ENCODE measurements at places on chromosomes 1 and 21. TPM values are rescaled to one million over a fixed set of nuclear protein-coding genes. Genes with fewer than 3 reads are reported as not detected.

DNA sequence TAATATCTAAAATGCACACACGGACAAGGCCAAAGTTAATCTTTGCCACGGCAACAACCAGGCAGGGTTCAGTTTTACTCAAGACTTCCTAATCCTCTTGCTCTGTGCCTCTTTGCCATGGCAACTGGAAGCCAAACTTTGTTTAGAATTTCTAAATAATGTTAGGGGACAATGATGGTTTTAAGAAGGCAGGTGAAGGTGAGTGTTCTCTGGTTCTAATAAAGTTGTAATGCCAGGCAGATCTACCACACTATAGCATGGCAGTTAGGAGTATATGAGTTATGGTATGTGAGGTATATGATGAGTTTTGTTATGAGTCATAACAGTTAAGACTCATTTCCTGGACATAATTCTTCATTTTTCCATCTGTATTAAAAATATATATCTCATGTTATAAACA lies 2.7 kb downstream of the PTPRC start:
- no peak for DNase-seq
- no peaks in the 10 kb centered on the region for H3K36me3 ChIP-seq
- H3K27me3 ChIP-seq, result no peaks in the 10 kb centered on the region
- no peak overlapping the region for H3K27ac ChIP-seq

DNA sequence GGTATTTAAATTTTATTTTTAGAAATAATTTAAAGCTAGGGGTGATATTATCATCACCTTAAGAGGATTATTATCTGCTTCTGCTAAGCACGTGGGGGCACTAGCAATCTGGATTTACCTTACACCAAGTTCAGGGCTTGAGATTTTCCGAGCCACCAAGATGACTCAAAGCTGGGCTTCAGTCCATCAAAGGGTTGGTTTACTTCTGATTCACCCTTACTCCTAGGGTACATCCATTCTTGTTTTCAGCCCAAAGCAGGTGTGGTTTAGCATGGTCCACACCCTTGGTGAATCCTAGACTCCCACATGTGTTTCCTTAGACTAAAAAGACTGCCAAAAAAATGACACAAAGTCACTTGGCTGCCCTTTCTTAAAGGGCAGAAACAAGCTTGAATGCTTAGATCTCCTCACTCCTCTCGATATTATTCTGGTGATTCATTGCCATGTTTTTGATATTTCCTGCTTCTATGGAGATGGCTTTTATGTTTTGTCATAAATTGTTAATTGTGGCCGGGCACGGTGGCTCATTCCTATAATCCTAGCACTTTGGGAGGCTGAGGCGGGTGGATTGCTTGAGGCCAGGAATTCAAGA lies 9.8 kb upstream of the PRSS38 start:
- no peaks in the 10 kb centered on the region for H3K4me1 ChIP-seq

GRCh38 chr1:7680207-7680954 lies 90.7 kb upstream of the VAMP3 start:
- H3K4me3 ChIP-seq, result peak overlapping the region; percentile 67
- no peaks in the 10 kb centered on the region for H3K36me3 ChIP-seq
- no peak overlapping the region for H3K27ac ChIP-seq

Gene TNFSF4
- 2.1 TPM for total RNA-seq

DNA sequence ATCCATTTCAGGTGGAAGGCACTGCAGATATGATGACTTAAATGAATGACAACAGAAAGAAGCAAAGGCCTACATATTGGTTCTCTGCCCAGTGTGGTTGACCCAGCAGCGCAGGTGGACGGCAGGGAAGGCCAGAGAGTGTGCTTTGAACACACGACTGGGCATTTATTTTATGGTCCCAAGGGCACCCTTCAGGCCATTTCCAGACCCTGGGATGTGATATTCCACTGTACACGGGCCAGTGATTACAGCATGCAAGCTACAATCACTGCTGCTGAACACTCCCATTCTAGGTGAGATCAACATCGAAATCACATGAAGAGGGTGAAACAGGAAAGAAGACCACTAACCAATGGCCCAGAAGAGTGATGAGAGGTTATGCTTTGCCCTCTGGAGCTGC lies 33.8 kb downstream of the PCNX2 start:
- no peak for DNase-seq
- H3K4me1 ChIP-seq, result peaks cover 11% of the 10 kb centered on the region
- peaks cover 16% of the 10 kb centered on the region for H3K36me3 ChIP-seq

Gene TTLL7
- total RNA-seq, result 37.9 TPM

GRCh38 chr1:25628741-25629421 lies 12.3 kb downstream of the MAN1C1 start:
- no peak overlapping the region for H3K4me3 ChIP-seq
- H3K36me3 ChIP-seq, result no peaks in the 10 kb centered on the region
- no peaks in the 10 kb centered on the region for H3K4me1 ChIP-seq
- no peak overlapping the region for H3K27ac ChIP-seq

Gene NPHS2
- total RNA-seq, result not detected

Gene RGSL1
- not detected for total RNA-seq

DNA sequence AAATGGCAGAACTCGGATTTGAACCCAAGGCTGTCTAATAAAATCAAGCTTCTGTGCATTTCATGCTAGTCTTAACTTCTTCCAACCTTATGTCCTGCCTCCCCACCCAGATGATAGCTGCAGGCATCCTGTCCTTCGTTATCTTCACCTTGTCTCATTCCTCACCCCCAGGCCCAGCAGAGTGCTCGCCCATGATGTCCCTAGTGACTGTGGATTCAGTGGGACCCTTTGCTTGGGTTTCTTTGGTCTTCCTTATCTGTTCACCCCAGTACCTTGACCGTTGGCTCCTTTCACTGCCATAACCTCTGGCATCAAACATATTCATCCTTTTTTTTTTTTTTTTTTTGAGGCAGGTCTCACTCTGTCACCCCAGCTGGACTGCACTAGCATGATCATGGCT lies 5.6 kb upstream of the BSDC1 start:
- no peaks in the 10 kb centered on the region for H3K36me3 ChIP-seq
- no peaks in the 10 kb centered on the region for H3K27me3 ChIP-seq
- DNase-seq, result no peak
- no peak overlapping the region for H3K4me3 ChIP-seq
- H3K27ac ChIP-seq, result no peak overlapping the region
- H3K4me1 ChIP-seq, result peaks cover 7% of the 10 kb centered on the region

DNA sequence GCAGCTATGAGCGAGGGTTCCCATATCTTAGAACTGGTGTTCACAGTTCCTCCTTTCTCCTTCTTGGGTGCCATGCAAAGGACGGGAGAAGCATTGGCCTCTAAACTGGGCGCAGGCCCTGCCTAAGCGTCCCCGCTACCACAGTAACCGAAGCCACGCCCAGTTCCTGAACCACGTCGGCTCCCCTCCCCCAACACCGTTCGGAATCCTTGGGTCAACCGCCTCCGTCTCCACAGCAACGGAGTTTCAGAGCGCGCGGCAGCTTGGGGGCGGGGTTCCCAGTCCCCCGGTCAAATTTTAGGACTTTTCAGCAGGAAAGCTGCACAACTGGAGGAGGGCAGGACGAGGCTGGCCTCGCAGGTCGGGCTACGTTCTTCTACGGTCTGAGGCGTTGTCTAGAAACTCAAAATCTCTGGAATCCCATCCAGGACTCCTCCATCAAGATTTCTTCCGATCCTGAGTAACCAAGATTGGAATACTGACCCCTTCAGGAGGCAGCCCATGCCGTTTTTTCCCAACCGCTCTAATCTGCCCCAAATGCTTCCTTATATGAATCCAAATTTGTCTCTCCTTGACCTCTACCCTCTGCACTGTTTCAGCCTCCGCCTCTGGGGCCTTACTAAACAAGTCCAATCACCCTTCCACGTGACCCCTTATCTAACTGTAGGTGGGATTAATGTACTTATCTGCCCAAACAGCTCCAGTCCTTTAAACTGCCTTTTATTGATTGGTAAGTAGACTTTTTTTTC lies at the start of gene SPAG17:
SPAG17 (minus strand) TSS at position 145 of the 749 bp plus-strand sequence; CDS start at position 74, 71 bp downstream.
- DNase-seq, result peak; percentile 98
- no peaks in the 10 kb centered on the region for H3K27me3 ChIP-seq
- H3K4me3 ChIP-seq, result peak within 1 kb of the TSS; percentile 59

DNA sequence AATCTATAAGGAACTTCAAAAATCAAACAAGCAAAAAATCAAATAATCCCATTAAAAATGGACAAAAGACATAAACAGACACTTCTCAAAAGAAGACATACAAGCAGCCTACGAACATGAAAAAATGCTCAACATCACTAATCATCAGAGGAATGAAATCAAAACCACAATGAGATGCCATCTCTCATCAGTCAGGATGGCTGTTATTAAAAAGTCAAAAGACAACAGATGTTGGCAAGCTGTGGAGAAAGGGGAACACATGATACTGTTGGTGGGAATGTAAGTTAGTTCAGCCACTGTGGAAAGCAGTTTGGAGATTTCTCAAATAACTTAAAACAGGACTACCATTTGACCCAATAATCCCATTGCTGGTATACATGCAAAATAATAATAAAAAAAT lies 226.4 kb downstream of the S1PR1 start:
- DNase-seq, result no peak
- H3K4me3 ChIP-seq, result no peak overlapping the region
- no peaks in the 10 kb centered on the region for H3K4me1 ChIP-seq
- no peak overlapping the region for H3K27ac ChIP-seq

GRCh38 chr1:67144696-67145095 lies 9.9 kb upstream of the C1orf141 start:
- no peaks in the 10 kb centered on the region for H3K4me1 ChIP-seq
- H3K27ac ChIP-seq, result no peak overlapping the region
- no peak for DNase-seq
- H3K27me3 ChIP-seq, result no peaks in the 10 kb centered on the region
- H3K4me3 ChIP-seq, result no peak overlapping the region

Gene PTPRF
- total RNA-seq, result 119 TPM

Gene RGS1
- total RNA-seq, result not detected

DNA sequence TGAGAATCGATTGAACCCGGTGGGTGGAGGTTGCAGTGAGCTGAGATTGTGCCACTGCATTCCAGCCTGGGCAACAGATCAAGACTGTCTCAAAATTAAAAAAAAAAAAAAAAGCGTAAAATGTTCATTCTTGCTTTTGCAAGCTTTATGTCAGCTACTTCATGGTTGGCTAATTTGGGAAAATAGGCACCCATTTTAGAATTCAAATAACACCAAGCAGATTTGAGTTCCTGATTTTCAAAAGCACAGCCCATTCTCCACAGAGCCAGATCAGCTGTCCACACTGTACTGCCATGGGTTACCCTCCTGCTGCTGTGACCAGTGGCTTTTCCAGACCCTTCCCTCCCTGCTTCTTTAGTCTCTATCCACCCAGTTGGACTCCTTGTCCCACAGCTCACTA lies 4.4 kb downstream of the THEM5 start:
- H3K27ac ChIP-seq, result no peak overlapping the region
- H3K36me3 ChIP-seq, result no peaks in the 10 kb centered on the region
- no peaks in the 10 kb centered on the region for H3K27me3 ChIP-seq
- no peak for DNase-seq
- H3K4me1 ChIP-seq, result peaks cover 4% of the 10 kb centered on the region

Gene RPS27
- total RNA-seq, result 3,415 TPM

Gene C1orf87
- not detected for total RNA-seq

DNA sequence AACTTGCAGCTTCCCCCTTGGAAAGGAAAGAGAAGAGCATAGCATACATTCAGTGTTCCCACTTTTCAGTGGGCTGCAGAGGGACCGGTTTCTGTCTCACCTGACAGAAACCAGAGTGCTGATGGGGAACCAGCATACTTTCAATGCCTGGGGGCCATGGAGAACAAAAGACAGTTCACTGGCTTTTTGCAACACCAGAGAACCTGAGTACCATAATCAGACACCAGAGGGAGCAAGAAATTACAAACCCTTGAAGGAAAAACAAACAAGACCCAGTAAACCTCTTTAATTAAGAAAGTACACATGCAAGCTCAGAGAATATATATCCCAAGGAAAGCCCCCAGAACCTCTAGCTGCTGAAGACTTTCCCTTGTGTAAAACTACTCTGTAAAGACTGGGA lies 51.1 kb downstream of the CSMD2 start:
- H3K27me3 ChIP-seq, result no peaks in the 10 kb centered on the region
- peak; percentile 68 for DNase-seq
- H3K4me1 ChIP-seq, result no peaks in the 10 kb centered on the region

- DNase-seq, result no peak
- H3K27ac ChIP-seq, result no peak overlapping the region
- no peaks in the 10 kb centered on the region for H3K4me1 ChIP-seq
- H3K4me3 ChIP-seq, result no peak overlapping the region
These were observed 214.5 kb downstream of the KCNT2 start for GRCh38 chr1:196393742-196394141.

Gene MAP3K6
- 11.7 TPM for total RNA-seq

Gene USP25
- total RNA-seq, result 36.4 TPM

Gene KCNA2
- 0.09 TPM for total RNA-seq

Data from neural progenitor cell (in vitro differentiated cells).